Stimulated activated CD4-positive, alpha-beta T cell treated with anti-CD3 and anti-CD28 coated beads, Interleukin-4, amount 100 ng/mL, for 48 hours (primary cell): ENCODE measurements at places on chromosomes 12 and 14.
A peak's percentile ranks its signal among the peaks of the same experiment; 100 is the strongest.

DNA sequence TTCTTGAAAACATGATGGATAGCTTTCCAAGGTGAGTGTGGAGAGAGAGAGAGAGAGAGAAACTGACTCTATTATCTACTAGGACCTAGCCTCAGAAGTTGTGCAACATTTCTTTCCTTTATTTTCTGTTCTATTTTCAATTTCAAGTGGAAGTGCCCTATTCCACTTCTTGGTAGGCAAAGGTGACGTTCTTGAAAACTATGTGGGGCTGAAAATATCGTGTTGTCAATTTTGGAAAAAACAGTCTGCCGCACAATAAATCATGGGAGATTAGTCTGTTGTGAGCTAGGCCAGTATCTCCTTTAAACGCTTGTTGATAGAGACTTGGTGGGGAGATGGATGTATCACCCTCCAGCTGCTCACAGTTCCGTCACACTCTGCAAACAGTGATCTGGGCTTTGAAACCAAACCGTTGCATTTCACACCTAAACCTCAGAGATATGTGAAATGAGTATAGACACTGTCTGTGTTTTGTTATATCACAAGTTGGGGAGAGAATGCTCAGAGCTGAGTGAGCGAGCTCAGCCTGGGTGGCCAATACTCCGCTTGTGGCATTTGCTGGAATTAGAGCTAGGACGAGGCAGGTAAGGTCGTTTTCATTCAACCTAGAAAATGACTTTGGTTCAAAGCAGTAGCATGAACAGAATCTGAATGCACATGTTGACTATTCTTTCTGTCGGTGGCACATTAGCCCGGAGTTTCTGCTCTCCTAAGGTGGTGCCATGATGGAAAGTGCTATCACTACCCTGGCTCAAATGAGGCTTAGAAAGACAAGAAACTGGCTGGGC lies 75.1 kb upstream of the ST8SIA1 start:
- peak; percentile 34 for DNase-seq

GRCh38 chr12:132275110-132275531 lies 54.3 kb downstream of the GALNT9 start:
- no peak for DNase-seq

DNA sequence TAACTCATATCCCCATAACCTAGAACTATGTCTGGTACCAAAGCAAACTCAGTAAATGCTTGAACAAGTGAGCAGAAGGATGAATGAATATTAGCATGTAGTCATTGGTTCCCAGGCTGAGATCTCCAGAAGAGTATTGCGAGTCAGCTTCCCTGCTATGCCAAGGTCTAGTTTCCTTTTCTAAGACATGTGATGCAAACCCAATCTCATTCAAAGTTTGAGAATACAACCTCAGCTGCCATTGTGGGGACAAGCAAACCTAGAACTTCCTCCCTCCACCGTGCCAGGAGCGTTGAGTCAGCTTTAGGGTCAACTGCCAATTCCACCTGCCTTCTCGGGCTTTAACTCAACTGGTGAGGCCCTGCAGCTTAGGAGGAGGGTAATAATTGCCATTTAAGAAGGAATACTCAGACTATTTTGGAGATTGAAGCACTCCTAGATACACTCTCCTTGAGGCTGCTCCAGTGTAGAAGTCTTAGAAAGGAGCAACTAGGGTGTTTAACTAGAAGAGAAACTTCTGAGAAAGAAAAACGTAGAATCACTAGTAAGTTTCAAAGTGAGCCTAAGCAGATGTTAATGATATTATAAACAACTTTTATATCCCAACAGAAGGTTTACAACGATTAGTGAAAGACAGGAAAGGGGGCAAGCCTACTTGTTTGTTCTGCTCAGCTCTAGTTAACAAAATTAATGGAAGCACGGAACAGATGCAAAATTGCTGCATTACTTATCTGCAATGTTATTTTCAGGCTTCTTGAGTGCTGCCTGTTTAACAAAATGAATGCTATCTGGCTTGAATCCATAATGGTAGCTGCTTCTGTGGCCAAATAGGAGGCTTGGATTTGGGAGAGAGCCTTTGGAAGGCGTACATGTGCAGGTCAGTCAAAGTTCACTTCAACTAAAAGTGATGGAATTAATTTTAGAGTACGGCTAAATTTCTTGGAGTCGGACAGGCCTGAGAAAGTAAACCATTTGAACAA lies 96.9 kb downstream of the HELB start:
- no peak for DNase-seq

DNA sequence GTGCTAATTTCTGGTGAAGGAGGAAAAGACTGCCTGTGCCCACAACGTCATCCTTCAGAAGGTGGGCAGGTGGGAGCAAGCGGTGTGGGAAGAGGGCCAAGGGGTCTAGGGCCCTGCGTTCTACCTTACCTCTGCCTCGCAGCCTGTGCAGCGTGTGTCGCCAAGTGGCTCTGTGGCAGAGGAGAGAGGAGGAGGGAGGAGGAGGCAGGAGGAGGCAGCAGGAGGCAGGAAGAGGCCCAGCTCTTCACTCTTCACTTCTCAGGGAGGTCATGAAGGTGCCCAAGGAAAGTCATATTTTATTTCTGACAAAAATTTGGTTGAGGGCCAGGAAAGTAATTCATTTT lies 177.9 kb downstream of the MYRFL start:
- DNase-seq: no peak

GRCh38 chr12:132593938-132594358 lies 16.4 kb downstream of the LRCOL1 start:
- no peak for DNase-seq

GRCh38 chr12:54262403-54262925 lies 17.5 kb downstream of the CBX5 start:
- no peak for DNase-seq

DNA sequence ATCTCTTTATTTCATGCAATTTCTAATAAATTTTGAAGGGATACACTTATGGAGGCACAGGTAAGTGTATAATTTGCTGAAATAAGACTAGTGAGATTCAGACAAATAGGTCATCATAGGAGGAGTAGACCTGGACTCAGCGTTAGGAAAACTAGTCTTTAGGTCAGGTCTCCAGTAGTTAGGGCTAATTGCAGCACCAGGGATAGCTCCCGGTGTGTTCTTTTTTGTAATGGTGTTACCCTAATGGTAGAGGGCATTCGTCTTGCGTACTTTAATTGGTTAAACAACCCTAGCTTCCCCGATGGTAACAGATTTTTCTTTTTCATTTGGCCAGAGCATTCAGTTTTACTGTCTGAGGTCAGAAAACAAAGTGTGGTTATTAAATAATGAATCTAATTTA lies 64.9 kb downstream of the ARID2 start:
- no peak for DNase-seq

DNA sequence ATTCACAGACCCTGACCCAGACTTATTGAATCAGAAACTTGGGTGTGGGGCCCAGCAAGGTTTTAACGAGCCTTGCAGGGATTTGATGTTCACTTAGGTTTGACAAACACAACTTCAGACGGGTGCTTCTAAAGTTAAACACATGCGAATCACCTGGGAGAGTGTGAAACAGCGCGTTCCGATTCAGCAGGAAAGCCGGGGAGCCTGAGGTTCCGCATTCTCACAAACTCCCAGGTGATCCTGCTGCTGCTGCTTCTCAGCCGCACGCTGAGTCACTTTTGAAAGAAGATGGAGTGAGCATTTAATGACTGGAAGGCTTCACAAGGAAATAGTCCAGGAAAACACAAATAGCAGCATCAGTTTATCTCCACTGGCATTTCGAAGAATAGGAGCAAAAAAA lies 44.2 kb upstream of the DDX11 start:
- no peak for DNase-seq

DNA sequence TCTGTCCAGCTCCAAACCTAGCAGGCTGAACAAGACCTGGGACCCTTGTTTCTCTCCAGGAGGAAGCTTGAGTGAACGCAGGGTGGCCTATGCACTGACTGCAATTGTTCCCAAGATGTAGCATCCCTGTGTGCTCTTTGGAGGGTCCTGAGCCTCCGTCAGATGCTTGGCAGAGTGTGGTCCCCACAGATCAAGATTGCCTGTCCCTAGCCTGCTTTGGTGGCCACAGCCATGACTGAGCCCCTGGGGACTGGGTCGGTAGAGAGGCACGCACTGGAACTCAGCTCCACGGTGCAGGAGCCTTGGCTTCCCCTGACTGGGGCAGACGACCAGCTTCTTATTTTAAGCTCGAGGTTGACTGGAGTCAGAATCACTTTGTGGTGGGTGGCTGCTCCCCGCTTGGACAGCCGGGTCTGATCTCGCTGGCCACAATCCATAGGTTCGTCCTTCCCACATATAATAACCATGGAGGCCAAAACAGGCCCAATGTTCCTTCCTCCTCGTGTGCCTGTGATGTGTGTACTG lies 97.8 kb downstream of the LGMN start:
- DNase-seq: no peak

DNA sequence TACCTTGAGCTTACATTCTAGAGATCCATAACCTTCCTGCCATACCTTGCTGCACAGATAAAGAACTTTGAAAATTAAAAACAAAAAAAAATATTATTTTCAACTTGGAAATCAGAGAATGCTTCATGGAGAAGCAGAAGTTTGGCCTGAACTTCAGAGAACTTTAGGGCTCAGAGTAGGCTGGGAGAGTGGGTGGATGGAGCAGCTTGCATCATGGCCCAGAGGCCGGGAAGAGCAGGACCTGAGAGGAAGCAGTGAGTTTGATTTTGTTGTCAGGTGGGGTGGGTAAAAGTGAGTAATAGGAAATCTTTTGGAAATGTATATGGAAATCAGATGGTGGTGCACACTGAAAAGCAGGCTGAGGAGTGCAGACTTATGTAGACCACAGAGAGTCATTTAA lies 228.5 kb upstream of the KRR1 start:
- DNase-seq: no peak

DNA sequence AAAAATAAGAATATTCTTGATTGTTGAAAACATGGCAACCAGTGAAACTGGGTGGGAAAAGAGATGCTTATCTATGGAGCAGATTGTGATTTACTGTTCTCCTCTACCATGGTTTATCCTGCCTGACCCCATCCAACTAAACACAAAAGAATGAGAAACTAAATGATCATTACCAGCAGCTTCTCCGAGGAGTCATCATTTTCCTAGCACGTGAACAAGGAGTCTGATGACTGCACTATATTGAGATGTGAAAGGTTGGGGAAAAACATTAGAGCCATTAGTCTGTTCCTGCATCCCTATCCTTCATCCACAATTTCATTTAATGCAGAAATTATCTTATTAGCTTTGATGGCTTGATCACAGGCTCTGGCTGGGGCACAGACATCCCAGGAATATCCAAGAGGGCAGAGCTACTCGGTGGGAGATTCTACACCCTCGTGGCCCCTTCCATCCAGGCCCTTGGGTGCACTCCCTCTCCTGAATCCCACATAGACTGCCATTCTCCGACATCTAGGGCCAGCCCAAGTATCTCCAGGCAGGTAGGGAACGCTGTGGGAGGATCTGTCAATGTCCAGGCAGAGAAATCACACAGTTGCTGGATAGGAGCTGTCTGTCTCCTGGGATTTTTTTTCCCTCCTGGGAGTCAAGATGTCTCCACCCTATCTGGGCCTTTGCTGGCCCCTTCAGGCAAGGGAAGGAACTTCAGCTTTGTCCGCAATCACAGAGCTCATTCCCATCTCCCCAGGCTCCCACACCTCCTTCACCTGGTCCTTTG lies 43.3 kb upstream of the DHRS4 start:
- peak; percentile 9 for DNase-seq

GRCh38 chr14:63513756-63514155 lies 29.4 kb downstream of the PPP2R5E start:
- no peak for DNase-seq

DNA sequence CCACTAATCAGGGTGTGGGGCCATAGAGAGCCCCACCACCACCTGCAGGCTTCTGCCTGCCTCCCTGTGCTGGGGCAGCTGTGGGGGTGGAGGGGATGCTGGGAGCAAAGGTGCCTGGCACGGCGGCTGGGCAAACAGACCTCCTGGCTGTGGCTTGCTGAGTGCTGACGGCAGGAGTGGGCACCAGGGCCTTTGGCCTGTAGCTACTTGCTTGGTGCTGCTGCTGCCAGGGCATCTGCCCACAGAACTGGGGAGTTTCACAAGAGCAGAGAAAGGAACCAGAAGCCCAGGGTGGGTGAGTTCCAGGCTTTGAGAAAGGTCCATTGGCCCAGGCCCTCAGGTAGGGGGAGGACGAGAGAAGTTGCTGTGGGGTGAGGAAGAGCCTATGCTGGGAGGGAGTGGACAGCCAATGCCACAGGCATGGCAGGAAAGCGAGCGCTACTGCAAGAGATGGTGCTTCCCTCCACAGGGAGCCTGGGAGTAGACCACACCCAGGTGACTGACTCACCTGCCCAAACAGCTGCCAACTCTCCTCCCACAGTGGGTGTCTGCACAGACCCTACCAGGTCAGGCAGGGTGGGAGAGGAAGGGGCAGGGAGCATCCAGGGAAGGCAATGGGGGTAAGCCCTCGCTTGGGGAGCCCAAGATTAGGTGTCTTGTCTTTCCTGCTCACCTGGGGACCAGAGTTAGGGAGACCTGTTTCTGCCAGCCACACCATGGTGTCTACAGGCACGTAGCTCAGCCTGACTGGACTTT lies 39.0 kb upstream of the HDAC7 start:
- DNase-seq: no peak

GRCh38 chr14:79294499-79294898 lies 916.8 kb downstream of the DIO2 start:
- no peak for DNase-seq

GRCh38 chr12:9122091-9122609 lies 6.4 kb upstream of the A2M start:
- DNase-seq: no peak

DNA sequence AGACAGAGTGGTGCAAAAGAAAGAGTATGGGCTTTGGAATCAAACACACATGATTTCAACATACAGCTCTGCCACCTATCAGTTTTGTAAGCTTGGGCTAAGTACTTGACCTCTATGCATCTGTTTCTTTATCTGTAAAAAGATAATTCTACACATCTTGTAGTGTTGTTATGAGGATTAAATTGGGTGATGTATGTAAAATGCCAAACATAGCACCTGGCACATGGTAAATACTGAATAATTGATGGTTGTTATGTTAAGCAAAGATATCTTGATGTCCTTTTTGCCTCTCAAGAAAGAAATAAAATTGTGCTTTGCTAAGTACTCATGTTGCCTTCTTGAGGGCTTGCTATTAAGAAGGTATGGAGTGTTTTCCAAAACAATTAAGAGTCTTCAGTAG lies 2.3 kb upstream of the CSRP2 start:
- no peak for DNase-seq

GRCh38 chr12:85509857-85510256 lies 229.8 kb downstream of the ALX1 start:
- no peak for DNase-seq

DNA sequence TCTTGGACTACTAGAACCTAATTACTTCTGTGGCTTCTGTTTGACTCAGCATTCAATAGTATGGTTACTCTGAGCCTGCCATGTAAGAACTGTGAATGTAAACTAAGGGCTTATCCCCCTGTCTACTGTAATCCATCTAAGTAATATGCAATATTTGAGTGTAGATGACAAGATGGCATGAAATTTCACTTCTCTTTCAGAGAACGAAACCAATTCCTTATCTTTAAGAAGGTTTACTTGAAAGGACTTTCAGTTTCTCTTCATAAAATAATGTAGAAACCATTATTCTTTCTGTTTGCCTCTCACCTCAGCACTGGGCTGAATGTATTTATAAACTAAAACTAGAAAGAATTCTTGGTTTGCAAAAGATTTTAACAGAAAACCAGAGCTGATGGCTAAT lies 60.4 kb upstream of the ARID2 start:
- DNase-seq: no peak
